ENCODE measurements at places on chromosomes 5 and 9.

- DNase-seq: no peak
Observed at GRCh38 chr9:111992523-111992922, 95.9 kb downstream of the UGCG start.

DNA sequence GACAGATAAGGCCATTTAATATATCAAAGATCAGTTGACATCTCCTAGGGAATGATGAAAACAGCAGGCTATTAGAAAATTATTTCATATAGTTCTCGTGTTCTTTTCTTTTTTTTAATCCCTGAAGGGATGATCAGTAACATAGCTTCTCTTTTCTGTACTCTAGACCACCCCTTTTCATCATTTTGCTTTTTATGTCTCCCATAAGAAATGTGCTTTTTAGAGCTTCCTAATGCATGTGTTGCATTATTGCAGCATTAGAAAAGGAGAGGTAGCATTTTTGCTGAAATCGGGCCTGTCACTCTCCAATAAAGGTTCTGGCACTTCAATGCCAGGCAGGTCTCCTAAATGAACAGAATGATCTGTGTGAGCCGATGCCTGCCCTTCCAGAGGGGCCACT, 143.3 kb downstream of the NTRK2 start:
- no peak for DNase-seq

DNA sequence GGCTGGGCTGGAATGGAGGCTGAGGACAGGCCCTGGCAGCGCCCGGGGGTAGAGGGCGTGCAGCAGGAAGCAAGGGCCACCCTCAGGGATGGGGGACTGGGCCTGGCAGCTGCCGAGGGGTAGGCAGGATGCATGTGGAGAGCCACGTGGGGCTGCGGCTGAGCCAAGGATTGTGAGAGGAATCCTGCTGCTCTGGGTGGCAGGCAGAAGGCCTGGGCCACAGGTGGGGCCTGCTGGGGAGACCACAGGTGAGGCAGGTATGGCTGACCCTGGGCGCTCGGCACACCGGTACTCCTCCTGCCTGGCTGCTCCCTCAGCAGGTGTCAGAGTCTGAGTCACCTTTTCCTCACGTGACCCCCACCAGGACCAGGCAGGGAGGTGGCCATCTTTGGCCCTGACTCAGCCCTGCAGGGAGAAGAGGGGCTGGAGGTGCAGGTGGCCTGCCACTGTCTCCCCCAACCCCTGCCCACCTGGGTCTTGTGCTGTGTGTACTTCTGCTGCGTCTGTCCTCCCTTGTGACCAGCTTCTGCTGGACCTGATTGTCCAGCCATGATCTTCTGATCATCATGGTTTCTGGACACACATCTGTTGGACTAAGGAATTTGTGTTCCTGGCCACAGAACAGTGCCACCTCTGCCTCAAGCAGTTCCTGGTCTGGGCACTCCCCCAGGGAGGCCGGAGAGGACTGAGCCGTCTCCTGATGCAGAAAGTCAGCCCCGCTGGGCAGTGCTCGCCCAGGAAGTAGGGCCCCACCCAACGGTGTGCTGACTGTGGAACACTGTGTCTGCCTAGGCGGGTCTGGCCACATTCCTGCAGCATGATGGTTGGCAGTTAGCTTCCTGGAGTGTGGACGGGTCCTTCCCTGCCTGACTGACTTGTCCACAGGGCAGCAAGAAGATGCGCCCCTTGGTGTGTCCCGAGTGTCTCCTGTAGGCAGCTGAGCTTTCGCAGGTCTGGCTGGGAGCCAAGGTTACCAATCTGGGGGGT, 6.4 kb downstream of the ARRDC1 start:
- DNase-seq: no peak

- DNase-seq: no peak
Observed at GRCh38 chr9:90925581-90926257, 124.1 kb downstream of the SYK start.

GRCh38 chr9:95780751-95781150, 94.7 kb upstream of the ERCC6L2 start:
- no peak for DNase-seq

DNA sequence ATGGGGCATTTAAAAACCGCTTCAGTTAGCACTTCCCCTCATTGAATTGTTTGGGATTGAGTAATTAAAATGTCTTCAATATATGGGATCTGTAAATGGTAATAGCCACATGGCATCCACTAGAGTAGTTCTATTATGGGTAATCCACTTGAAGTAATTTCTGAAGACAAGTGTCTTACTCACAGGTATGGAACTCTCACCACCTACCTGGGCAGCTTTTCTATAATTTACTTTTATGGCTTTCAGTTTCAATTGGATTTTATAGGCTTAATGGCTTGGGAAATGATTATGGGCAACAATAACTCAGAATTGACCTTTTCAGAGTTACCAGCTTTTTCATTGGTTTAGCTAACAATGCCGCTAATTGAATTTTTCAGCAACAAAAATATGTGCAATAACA, 597.9 kb downstream of the PTPRD start:
- DNase-seq: no peak

GRCh38 chr5:52134013-52134650, 653.6 kb upstream of the ITGA1 start:
- DNase-seq: no peak

Measured in CD4-positive, alpha-beta memory T cell (primary cell).